ENCODE measurements at places on chromosomes 16 and 17. TPM values are rescaled to one million over a fixed set of nuclear protein-coding genes. Genes with fewer than 3 reads are reported as not detected.

PRM3 gene
- not detected for total RNA-seq

DNAH17 gene
- under 0.01 TPM for total RNA-seq

NTN3 gene
- total RNA-seq, result 5.8 TPM

KRTAP2-1 gene
- total RNA-seq, result not detected

MYH3 gene
- total RNA-seq, result 1.4 TPM

CACNB1 gene
- 20.6 TPM for total RNA-seq

WNK4 gene
- 0.31 TPM for total RNA-seq

BICDL2 gene
- not detected for total RNA-seq

NCBP3 gene
- 24.5 TPM for total RNA-seq

ZNF652 gene
- 35.4 TPM for total RNA-seq

NME2 gene
- 160 TPM for total RNA-seq

SLC16A3 gene
- total RNA-seq, result 4.2 TPM

GRIN2C gene
- total RNA-seq, result 0.47 TPM

CD7 gene
- not detected for total RNA-seq

CACNG5 gene
- 0.31 TPM for total RNA-seq

SLC47A1 gene
- 3.1 TPM for total RNA-seq

SPATA33 gene
- total RNA-seq, result 4.8 TPM

CCL16 gene
- not detected for total RNA-seq

SHCBP1 gene
- total RNA-seq, result 2.8 TPM

KRT33B gene
- total RNA-seq, result not detected

STH gene
- 3.9 TPM for total RNA-seq

RBL2 gene
- total RNA-seq, result 125 TPM

HBA2 gene
- total RNA-seq, result 614 TPM

PABPN1L gene
- total RNA-seq, result not detected

LITAFD gene
- total RNA-seq, result not detected

SPIRE2 gene
- total RNA-seq, result 17.0 TPM

Data from occipital lobe (tissue), 3 donors.